GM04504 (cell line): ENCODE measurements at places on chromosomes 11 and 22.
A peak's percentile ranks its signal among the peaks of the same experiment; 100 is the strongest.

DNA sequence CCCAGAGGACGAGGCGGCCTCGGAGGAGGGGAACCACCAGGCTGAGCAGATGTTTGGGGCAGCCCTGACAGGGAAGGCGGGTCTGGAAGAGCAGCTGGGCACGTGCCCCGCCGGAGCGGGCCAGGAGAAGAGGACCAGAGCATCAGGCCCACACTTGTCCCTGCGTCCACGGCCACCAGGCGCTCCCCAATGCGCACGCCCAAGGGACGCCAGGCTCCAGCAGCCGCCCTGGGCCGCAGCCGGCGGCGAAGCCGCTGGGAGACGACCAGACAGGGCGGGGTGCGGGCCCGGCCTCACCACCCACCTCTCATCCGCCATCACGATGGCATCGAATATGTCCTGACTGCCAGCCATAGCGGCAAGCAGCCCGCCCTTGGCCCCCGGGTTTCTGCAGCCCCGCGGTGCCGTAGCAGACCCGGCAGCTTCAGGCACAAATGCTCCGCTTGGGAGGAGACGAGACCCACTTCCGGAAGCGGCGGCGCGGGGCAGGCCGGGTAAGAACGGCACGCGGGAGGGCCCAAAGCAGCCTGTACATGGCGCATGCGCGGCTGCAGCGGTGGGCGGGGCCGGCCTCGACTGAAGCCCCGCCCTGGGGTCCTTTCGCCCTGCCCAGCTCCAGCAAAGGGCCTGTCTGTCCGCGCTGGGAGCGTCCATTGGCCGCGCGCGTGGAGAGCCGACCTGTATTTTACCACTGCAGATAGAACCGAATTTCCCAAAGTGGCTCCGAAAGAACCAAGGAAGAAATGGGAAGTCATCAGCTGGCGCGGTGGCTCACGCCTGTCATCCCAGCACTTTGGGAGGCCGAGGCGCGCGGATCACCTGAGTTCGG lies at the start of gene LTO1:
LTO1 (minus strand) TSS at position 468 of the 829 bp plus-strand sequence; CDS start at position 354, 114 bp downstream.
- peak; percentile 93 for DNase-seq

GRCh38 chr11:47188259-47188658 lies 2.0 kb upstream of the PACSIN3 start:
- no peak for DNase-seq

- DNase-seq = no peak
Observed at GRCh38 chr22:30204015-30204741, 42.4 kb downstream of the LIF start.

GRCh38 chr11:118715245-118715831 lies 35.9 kb upstream of the TREH start:
- no peak for DNase-seq

DNA sequence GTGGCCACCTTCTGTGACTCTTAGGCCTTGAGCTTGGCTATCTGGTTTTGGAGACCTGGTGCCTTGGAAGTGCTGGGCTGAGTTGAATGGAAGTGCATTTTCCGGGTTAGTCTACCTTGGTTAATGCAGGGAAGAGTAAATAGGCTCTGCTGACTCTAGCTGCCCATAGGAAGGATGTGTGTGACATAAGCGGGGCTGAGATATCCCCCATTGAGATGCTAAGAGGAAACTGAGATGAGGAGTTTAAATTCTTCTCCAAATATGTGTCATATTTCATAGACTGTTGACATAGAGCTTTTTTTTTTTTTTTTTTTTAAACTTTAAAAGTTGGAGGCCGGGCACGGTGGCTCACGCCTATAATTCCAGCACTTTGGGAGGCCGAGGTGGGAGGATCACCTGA lies 30.8 kb downstream of the ZNRF3 start:
- no peak for DNase-seq

DNA sequence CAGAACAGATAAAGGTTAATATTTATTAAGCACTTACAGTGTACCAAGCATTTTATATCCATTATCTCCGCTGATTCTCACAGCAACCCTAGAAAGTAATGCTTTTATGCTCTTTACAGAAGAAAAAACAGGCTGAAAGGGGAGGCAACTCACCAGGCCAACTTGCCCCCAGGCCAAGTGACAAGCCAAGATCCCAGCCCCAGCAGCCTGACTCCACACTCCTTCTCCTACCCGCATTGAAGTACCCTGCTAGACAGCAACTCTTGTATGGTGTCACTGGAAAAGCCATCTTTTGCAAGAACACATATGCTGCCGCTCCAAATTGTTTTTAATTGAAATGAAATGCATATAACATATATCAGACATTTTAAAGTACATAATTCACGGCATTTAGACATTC lies 25.6 kb downstream of the SMCO4 start:
- no peak for DNase-seq

GRCh38 chr22:23834406-23834792 lies 4.4 kb downstream of the DERL3 start:
- no peak for DNase-seq

GRCh38 chr11:115869780-115870431 lies 365.7 kb upstream of the CADM1 start:
- no peak for DNase-seq
